ENCODE measurements at places on chromosomes 6 and 20. TPM values are rescaled to one million over a fixed set of nuclear protein-coding genes. Genes with fewer than 3 reads are reported as not detected.

DNA sequence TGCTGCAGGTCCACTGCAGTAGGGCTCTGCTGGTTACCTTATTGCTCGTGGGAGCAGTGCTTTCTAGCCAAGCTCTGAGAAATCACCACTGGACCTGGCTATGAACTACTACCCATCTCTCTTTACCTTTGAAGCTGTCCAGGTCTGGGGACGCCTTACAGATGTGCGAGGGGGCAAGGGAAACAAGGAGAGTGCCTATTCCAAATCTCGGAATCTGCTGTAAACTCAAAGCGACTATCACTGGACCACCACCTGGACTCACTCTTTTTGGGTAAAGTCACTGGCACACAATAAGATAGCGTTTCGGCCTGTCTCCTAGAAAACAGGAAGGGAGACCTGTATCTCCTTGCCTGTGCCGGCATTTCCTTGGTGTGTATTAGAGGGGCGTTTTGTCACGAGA is 5.3 kb downstream of the NRN1 start:
- no peak for DNase-seq

The C6orf163 gene
- total RNA-seq: not detected

DNA sequence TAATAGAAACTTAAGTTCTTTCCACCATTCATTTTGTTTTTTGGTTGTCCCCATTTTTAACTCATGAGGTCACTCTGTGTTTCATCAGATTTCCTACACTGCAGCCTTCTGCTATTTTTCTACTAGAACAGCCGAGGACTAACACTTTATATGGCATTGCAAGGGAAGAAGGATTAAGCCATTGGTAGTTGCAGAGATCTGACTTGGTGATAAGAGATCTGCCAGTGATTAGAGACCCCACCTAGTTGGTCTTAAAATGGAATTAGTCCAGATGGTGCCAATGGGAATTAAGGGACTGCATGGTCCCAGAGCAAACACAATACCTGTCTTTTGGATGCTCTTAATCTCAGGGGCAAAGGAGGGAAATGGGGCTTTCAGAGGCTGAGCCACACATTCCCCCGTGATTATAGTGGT is 125.5 kb upstream of the TMEM170B start:
- peak; percentile 91 for DNase-seq

GRCh38 chr6:170125456-170126300 is 165.2 kb downstream of the DLL1 start:
- no peak for DNase-seq

GRCh38 chr6:1962201-1962600 is 283.2 kb downstream of the GMDS start:
- DNase-seq: no peak

DNA sequence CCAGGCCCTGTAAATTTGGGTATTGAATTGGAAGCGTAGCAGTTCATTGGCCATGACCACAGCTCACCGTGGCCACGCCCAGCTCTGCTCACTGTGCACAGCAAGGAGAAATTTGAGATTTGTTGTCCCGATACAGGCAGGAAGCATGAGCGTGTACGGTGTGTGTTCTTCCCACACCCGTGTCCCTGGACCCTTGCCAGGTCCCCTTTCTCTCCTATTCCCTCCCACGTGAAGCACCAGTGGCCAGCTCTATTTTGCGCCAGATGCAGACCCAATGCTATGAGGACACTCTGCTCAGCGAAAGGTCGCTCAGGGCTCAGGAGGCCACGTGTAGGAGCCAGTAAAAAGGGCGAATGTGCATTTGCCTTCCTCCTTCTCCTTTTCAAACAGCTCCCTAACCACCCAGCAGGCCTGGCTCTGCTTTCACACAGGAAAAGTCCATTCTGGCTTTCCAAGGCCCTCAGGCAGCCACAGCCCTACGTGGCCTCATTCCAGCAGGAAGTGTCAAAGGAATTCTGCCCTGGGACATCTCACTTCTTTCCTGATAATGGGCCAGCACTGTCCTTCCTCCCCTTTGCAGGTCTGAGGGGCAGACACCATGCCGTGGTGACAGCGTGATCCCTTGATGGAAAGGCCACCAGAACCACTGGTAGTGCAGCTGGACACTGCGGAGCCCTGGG is 499.2 kb upstream of the CDH4 start:
- no peak for DNase-seq

DNA sequence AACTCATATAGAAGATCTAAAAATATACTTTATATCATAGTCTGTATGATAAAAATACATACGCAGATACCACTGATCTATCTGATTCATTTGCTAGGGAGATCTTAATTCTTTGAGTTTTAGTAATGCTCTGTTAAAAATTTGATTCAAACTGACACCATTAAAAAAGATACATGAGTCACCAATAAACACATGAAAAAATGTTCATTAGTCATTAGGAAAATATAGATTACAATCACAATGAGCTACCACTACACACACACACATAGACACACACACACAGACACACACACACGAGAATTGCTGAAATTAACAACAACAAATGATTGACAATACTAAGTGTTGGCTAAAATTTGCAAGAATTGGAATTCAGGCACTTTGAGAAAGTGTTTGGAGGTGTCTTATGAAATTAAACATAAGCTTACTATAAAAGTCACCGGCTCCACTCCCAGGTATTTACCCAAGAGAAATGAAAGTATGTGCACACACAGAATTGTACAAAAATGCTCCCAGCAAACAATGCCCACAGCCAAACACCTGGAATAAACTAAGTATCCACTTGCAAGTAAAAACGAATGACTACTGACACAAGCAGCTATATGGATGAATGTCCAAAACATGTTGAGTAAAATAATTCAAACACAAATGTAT is 117.7 kb upstream of the GGTLC1 start:
- DNase-seq: no peak

DNA sequence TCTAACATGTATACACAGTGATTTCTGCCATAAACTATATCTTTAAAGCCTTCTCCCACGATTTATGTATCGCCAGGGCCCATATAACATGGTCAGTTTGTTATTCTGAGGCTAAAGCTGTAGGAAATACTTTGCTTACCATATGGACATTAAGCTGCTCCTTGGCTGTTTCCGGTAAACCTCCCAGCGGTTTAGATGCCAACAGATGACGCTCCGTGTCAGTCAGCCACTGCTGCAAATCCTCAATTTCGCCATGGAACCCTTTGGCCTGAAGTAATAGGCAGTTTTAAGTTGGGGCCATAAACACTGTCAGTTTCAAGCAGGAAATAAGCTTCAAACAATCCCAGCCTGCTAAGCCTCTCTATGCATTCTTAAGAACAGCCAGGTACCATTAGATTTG is 145.4 kb downstream of the DST start:
- no peak for DNase-seq

The BANF2 gene
- not detected for total RNA-seq

DNA sequence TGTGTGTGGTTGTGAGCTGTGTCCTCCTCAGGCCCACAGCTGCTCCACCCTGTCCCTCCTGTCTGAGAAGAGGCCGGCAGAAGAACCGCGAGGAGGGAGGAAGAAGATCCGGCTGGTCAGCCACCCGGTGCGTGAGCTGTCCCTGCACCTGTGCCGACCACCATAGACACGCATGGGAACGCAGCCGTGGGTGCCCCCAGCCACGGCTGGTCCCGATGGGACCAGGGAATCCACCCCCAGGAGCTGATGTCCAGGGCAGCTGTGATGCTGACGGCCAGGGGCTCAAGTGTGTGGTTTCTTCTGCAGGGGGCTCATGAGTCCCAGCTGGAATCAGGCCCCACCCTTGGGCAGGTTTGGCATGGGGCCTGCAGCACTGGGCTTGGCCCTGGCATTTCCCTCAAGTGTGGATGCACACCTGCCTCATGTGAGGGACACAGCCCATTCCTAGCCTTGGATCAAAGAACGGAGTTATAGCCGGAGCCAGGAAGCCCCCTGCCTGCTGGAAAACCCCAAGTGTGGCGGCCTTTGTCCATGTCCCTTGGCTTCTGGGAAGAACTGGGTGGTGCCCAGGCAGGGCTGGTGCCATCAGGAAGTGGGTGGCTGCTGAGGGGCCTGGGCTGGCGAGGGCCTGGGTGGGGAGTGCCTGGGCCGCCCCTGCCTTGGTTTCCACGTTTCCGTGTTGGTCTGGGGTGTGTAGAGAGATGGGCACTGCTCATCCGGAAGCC is 4.6 kb upstream of the TNFRSF6B start:
- DNase-seq: peak; percentile 18

The MRPS18A gene
- 63.0 TPM for total RNA-seq

The NRM gene
- total RNA-seq: 38.2 TPM

The TFAP2A gene
- total RNA-seq: 26.6 TPM

The RNF182 gene
- 26.5 TPM for total RNA-seq

DNA sequence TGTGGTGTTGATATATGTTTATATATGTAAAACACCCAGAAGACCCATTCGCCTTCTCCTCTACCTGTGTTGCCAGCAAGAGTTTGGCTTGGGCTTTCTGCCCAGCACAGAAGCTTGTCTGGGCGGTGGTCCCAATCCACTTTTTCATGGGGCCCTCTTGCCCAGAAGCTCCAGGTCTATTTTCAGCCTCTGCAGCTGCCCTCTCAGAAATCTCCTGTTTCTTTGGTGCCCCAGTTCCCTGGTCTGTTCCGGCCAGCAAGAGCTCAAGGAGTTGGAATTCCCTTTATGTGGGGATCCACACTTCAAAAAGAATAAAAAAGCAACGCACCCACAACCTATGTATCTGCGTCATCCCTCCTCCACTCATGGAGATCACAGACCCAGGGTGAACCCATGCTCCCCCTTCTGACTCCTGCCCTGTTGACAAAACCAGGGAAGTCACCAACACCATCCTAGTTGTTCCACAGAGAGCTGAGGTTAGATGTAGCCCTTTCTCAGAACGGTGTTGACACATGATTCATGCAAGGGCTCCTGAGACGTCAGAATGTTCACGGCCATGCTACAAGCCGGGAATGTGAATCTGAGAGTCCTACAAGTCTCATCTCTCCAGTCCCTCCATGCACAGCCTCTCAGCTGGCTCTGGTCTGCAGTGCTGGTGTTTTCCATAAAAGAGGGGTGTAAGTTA is 156.8 kb upstream of the RIN2 start:
- DNase-seq: no peak

- DNase-seq: peak; percentile 77
Measured at GRCh38 chr20:56429502-56429901, 17.4 kb downstream of the CASS4 start.

GRCh38 chr6:29596381-29596900 is 11.5 kb downstream of the OR2H2 start:
- no peak for DNase-seq

The ETV7 gene
- total RNA-seq: 14.4 TPM

DNA sequence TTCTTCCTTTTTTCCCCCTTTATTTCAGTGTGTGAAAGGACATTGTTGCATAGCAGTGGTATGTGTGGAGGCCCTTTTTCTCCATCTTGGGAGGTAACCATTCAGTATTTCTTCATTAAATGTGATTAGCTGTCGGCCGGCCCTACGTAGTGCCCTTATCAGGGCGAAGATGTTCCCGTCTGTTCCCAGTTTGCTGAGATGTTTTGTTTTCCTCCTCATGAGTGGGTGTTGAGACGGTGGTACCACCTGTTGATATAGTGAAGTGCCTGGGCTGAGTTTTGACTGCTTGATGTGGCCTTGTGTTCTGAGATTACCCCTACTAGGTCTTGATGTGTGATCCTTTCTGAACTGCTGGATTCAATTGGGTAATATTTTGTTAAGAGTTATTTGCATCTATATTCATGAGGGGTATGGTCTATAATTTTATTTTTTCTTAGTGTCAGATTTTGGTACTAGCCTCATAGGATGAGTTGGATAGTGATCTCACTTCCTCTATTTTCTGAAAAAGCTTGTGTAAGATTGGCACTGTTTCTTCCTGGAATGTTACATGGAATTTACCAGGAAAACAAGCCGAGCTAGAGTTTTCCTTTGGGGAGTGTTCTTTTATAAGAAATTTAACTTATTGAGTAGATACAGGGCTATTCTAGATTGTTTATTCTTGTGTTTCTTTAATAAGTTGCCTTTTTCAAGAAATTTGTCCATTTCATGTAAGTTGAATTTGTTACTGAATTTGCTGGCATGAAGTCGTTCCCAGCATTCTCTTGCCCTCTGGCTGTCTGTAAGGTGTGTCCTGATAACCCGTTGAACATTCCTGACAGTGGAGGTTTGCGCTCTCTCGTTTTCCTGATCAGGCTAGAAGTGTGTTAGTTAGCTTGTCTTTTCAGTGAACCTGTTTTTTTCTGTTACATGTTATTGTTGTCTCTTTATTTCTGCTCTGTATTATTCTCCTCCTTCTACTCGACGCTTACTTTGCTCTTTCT is 4.3 kb downstream of the MTG2 start:
- DNase-seq: no peak

GRCh38 chr6:4336778-4337442 is 201.5 kb upstream of the ECI2 start:
- DNase-seq: peak; percentile 34

DNA sequence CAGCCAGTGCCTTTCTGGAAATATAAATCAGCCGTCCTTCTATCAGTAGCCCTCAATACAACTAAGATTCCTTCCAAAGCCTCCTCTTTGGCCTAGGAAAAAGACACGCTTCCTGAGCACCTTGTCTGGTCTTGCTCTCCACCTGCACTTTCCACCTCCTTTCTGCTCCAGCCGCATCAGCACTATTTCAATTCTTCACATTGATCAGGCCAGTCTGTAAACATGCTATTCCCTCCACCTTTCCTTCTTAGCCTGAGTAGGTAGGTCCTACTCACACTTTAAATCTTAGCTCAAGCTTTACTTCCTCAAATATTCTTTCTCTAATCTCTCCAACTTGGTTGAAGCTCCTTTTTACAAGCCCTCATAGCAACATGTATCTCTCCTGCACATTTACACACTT is 11.4 kb downstream of the RANBP9 start:
- DNase-seq: no peak

GRCh38 chr20:63697868-63698545 is 1.6 kb downstream of the TNFRSF6B start:
- DNase-seq: no peak

The HCK gene
- not detected for total RNA-seq

- DNase-seq: peak; percentile 28
Measured at GRCh38 chr6:136921381-136921935, 643 bp upstream of the SLC35D3 start.

Data from M059J (cell line).